ENCODE measurements at places on chromosomes 12 and 14. TPM values are rescaled to one million over a fixed set of nuclear protein-coding genes. Genes with fewer than 3 reads are reported as not detected.

DNA sequence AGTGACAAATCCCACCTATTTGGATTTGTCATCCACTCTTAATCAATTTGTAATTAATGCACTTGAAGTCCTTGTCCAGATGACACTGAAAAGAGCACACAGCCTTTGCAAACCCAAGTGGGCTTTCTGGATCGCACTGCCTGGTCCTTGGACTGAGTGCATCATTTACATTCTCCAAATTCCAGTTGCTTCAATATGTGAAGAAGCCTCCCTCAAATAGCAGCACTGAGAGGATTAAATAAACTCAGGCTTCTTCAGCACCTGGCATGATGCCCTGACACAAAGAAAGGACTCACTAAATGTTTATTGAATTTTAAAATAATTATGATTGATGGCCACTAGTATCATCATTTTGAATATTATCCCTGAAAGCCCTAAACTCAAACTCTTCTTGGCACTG is 496.5 kb downstream of the VRK1 start:
- no peak overlapping the region for H3K27ac ChIP-seq
- no peaks in the 10 kb centered on the region for H3K27me3 ChIP-seq
- H3K4me1 ChIP-seq = peaks cover 19% of the 10 kb centered on the region
- H3K36me3 ChIP-seq = no peaks in the 10 kb centered on the region
- no peak for DNase-seq
- no peak overlapping the region for H3K4me3 ChIP-seq

- no peaks in the 10 kb centered on the region for H3K27me3 ChIP-seq
- H3K36me3 ChIP-seq = no peaks in the 10 kb centered on the region
- no peak overlapping the region for H3K4me3 ChIP-seq
- H3K4me1 ChIP-seq = no peaks in the 10 kb centered on the region
- no peak overlapping the region for H3K27ac ChIP-seq
Measured at GRCh38 chr12:130427381-130427887, 89.7 kb downstream of the PIWIL1 start.

GRCh38 chr12:47729233-47729632 is 3.9 kb upstream of the ENDOU start:
- H3K27ac ChIP-seq = no peak overlapping the region
- no peak for DNase-seq
- peaks cover 10% of the 10 kb centered on the region for H3K4me1 ChIP-seq
- no peaks in the 10 kb centered on the region for H3K27me3 ChIP-seq
- no peak overlapping the region for H3K4me3 ChIP-seq
- H3K36me3 ChIP-seq = no peaks in the 10 kb centered on the region

- no peaks in the 10 kb centered on the region for H3K4me1 ChIP-seq
- peaks cover 26% of the 10 kb centered on the region for H3K36me3 ChIP-seq
- no peak overlapping the region for H3K27ac ChIP-seq
- no peaks in the 10 kb centered on the region for H3K27me3 ChIP-seq
- no peak for DNase-seq
- no peak overlapping the region for H3K4me3 ChIP-seq
Measured at GRCh38 chr14:105456736-105457617, 17.6 kb upstream of the CRIP2 start.

The ARL6IP4 gene
- total RNA-seq = 163 TPM

The APOF gene
- total RNA-seq = not detected

The TAS2R9 gene
- total RNA-seq = not detected

The RFX4 gene
- not detected for total RNA-seq

The CKAP4 gene
- total RNA-seq = 15.6 TPM

The SINHCAF gene
- total RNA-seq = 211 TPM
